ENCODE measurements at places on chromosomes 12 and 14.
A peak's percentile ranks its signal among the peaks of the same experiment; 100 is the strongest.

DNA sequence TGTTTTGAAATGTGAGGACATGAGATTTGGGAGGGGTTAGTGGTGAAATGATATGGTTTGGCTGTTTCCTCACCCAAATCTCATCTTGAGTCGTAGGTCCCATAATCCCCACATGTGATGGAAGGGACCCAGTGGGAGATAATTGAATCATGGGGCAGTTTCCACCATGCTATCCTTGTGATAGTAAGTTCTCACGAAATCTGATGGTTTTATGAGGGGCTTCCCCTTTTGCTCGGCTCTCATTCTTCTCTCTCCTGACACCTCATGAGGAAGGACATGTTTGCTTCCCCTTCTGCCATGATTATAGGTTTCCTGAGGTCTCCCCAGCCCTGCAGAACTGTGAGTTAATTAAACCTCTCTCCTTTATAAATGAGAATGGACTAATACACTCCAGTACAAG lies 18.0 kb downstream of the GALNT6 start:
- no peak for DNase-seq

DNA sequence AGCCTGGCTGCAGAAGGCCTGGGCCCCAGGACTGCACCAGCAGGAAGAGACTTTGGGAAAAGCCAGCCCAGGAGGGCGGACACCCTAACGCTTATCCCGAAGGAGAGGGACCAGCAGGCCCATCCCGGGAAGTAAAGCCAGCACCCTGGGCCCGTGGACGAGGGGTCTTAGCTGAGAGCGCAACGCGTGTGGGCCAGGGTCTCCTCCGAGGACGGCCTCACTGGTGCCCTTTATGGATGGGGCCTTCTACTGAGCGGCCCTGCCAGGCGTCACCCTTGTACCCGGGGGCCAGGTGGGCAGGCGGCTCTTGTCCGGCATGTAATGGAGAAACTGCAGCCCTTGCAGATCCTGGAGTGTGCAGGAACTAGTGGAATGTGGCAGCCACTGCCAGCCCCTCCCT lies 14.1 kb downstream of the TEDC1 start:
- no peak for DNase-seq

DNA sequence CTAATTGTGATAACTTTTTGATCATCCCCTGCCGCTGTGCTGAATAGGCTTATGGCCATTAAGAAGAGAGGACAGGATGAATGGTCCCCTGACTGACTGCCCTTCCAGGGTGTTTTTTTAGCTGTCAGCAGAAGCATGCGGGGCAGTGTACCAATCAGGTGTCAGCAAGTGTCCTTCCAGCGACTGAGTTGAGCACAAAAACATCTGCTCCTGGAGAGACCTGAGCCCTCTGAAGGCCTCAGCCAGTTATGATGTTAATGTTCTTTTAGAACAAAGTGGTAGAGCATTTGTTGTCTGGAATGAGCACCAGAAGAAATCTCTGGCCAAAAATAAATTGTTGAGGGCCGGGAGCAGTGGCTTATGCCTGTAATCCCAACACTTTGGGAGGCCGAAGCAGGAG lies 37.5 kb downstream of the P2RX7 start:
- DNase-seq, result no peak

GRCh38 chr14:85702997-85703396 lies 173.1 kb downstream of the FLRT2 start:
- DNase-seq, result no peak

GRCh38 chr14:90656973-90657372 lies 159.3 kb downstream of the TTC7B start:
- DNase-seq, result no peak

DNA sequence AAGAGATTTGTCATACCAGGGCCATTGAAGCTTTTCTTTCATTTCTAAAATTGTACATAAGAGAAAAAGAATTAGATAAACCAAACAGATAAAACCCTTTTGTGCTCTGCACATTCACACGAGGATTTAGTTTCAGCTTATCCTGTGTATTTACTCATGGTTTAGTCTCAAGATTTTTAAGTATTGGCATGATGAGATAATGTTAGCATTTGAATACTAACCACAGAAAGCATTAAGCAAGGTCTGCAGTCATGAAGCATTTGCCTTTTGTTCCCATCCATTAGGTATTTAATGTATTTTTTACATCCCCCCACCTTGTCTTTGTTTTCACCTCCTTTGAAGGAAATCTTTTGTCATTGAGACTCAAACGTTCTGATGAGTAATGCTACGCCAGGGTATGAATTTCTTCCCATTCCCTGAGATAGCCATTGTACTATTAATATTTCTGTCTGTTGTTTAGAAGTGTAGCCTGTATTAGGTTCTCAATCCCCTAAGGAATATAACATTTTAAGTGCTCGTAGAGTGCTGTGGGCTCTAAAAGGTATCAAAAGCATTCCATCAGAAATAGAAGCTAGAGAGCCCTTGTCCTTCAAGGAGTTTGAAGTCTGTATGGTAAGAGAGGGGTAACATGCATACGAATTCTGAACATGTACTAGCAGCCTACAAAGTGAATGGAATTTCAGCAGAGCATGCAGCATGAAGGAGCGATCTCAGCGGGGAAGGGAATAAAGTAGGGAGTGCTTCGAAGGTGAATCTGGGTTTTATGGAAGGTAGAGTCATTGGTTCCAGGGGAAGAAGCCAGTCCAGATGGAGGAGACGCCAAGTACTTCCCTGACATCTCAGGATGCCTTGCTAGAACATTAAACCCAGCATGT lies 22.3 kb downstream of the CRADD start:
- peak; percentile 3 for DNase-seq

GRCh38 chr14:94373708-94374107 lies 14.7 kb downstream of the SERPINA1 start:
- no peak for DNase-seq

DNA sequence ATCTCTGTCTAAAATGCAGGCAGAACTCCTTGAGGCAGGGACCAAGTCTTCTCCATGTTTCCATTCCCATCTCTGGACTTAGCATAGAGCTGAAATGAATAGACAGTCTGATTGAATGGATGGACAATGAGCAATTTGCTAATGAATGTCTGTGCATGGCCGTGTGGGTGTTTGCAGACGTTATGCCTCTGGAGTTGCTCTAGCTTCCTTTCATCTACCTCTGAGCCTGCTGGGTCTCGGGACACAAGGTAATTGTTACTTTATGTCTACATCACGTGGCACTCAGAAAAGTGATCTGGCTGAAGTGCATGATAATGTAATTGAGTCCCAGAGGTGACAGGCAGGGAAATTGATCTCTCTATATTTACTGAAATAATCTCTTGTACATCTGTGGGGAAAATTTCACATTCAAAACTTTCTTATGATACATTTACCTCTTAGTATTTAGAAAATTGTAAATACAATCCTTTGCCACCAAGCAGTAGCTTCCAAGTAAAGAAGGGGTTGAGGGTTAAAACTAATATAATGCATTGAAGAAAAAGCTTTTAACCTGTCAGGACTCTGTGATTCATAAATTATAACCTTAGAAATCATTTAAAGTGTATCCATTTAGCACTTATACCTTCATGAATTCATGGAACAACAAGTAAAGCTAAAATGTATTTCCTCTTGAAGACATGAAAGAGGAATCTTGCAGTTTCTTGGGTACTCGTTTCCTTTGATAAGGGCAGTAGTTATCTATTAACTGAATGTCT lies 424.1 kb downstream of the APAF1 start:
- no peak for DNase-seq

DNA sequence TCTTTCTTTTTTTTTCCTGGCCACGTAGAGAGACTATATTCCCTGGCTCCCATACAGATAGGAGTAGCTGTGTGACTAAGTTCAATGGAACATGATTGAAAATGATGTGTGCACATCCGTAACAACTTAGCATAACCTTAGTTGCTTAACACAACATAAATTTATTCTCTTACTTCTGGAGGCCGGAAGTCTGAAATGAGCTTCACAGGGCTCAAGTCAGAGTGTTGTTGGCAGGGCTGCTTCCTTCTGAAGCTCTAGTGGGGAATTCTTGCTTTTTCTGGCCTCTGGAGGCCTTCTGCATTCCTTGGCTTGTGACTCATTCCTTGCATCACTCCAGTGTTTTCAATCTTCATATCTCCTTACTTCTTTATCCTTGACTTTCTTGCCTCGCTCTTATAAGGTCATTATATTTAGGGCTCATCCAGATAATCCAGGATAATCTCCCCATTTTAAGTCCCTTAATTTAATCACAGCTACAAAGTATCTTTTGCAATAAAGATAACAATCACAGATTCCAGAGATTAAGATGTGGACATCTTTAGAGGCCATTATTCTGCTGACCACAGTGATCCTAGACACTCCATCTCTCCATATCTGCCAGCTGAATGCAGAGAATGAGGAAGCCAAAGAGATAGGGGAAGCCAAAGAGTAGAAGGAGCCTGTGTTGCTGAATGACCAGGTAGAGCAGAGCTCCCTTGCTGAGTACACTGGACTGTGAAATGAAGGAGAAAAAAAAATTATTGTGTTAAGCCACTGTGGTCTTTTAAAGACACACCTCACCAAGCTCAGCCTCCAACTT lies 21.0 kb upstream of the SNX6 start:
- DNase-seq, result no peak

GRCh38 chr12:77229640-77230442 lies 164.5 kb upstream of the E2F7 start:
- DNase-seq, result no peak
